HT-29 (cell line): ENCODE measurements at places on chromosomes 7 and 10. TPM values are rescaled to one million over a fixed set of nuclear protein-coding genes. Genes with fewer than 3 reads are reported as not detected.

DNA sequence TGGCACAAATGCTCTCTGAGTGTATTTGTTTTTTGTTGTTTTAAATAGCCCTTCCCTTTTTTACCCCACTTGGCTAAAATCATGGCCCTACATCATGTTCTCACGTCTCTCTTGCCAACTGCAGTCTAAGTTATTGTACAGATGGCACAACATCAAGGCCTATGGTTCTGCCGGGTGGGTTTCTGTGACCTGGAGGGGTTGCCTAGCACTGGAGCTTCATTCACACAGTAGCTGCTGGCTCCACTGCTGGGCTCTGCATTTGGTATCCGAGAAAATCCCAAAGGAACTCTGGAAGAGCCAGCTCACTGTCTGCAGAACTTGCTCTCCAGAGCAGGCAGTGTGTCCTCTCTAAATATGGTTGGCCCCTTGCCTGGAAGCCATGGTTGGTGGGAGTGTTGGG is 120.6 kb downstream of the LRRC4 start:
- DNase-seq = no peak

Gene HPSE2
- total RNA-seq = 0.08 TPM in 1 of 2 replicates, not detected in the other

GRCh38 chr7:104936546-104936945 is 77.5 kb upstream of the KMT2E start:
- DNase-seq = no peak

DNA sequence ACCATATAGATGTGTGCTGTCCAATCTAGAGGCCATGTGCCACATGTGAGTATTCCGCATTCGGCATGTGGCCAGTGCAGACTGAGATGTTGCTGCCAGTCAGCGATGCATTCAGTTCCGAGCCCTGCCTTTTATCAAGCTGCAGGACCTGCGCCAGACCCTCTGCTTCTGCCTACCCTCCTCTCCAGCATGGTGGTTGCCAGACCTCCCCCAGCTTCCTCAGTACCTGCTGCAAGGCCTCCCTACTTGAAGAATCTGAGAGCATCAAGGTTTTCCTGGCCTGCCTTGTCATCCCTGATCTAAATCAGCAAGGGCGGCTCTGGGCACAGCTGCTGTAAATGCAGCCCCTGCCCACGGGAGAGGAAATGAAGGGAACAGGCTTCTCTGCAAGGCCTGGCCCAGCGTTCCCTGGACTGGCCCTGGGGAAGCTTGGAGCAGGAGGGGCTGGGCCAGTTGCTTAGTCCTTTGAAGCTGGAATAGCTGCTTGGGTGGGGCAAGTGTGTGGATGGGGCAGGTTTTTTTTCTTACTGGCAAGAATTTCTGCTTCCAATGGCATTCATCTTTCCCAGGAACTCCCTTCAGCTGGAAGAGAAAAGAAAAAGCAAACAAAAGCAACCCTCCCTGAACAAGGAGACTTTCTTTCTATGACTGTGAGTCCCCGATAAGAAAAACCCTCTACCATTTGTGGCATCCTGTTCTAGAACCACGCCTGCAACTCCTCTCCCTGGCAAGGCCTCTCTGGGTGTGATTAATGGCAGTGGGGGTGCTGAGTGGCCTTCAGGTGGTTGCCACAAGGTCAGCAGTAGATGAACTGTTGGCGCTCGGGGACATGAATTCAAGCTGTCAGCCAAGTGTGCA is 93.0 kb downstream of the NHLRC2 start:
- peak; percentile 70 for DNase-seq

GRCh38 chr7:36967387-36967786 is 243.1 kb upstream of the AOAH start:
- peak; percentile 84 for DNase-seq

DNA sequence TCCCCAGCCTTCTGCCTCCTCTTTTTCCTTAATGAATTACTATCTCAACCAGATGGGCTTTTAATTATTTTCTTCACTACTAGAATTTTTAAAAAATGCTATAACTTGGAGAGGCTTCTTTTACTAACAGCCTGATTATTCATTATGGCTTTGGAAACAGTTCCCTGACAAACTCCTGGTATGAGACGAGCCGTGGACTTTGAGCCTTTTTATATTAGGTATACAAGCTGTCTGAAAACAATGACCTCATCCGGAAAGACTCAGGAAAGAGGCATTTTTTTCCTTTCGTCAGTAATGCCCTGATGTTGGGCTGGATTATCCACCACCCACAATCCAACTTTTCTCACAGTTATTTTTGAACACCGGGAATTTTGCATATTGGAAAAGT is 26.7 kb upstream of the ABLIM1 start:
- DNase-seq = peak; percentile 83

Gene SPDYE9
- total RNA-seq = not detected in 2 replicates
